HT-29 (cell line): ENCODE measurements at places on chromosomes 12 and 14. TPM values are rescaled to one million over a fixed set of nuclear protein-coding genes. Genes with fewer than 3 reads are reported as not detected.

GRCh38 chr12:39003541-39004155 lies 98.3 kb upstream of the CPNE8 start:
- DNase-seq: peak; percentile 4

DNA sequence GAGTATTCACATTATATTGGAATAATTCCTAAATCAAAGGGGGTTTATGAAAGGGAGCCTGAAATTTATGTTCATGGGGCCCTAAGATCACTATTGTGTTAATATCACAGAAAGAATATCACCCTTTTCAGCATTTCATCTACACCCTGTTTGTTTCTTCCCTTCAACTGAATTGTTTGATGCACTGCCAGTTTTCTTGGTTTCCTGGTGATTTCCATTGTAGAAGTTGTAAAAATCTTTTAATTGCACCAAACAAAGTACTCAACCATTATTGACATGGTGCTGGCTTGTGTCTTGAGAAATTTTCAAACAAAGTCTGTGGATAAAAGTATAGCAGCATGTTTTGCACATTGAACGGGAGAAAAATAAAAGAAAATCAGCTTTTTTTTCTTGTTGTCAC lies 154.8 kb upstream of the PRKD1 start:
- no peak for DNase-seq

GRCh38 chr12:57473886-57474285 lies 5.8 kb downstream of the ARHGAP9 start:
- no peak for DNase-seq

DNA sequence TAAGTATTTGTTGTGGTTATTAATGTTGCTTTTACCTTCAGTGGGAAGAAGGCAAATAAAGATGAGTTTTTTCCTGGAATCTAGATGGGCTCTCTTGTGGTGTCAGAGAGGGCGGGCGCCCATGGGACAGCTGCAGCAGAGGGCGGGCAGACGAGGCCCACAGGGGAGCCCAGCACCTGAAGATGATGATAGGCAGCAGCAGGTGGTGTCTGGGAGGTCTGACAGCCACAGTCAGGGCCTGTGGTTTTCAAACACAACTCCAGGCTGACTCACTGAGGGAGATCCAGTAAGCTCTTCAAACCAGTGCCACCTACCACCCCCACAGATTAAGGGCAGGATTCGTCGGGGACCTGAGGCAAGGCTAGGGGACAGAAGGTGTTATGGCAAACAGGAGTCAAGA lies 42.8 kb downstream of the NKX2-1 start:
- DNase-seq: no peak

Gene NRIP2
- not detected in 2 replicates for total RNA-seq

Gene SYNDIG1L
- total RNA-seq: not detected in 2 replicates

Gene ZNF891
- 0.50 and 0.61 TPM in 2 replicates for total RNA-seq

GRCh38 chr12:94265539-94265938 lies 117.2 kb downstream of the PLXNC1 start:
- DNase-seq: no peak

- DNase-seq: peak; percentile 33
Measured at GRCh38 chr14:104137297-104138097, 890 bp upstream of the KIF26A start.

DNA sequence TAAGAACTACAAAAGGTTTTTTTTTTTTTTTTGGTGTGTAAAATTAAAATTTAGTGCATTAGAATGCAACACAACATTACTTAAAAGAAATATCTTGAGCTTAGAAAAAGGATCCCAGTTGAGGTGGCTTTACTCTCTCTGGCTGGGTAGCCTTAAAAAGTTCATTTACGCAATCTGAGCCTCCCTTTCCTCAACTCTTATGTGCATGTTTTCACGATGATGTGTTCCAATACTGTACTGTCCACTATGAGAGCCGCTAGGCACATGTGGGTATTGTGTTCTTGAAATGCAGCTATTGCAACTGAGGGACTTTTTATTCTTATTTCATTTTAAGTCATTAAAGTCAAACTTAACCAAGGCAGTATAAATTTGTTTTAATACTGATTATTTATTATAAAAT lies 460.9 kb upstream of the SYT1 start:
- no peak for DNase-seq

Gene SERPINA5
- total RNA-seq: 4.9 and 7.9 TPM in 2 replicates

Gene HCAR2
- total RNA-seq: 0.56 and 1.1 TPM in 2 replicates

DNA sequence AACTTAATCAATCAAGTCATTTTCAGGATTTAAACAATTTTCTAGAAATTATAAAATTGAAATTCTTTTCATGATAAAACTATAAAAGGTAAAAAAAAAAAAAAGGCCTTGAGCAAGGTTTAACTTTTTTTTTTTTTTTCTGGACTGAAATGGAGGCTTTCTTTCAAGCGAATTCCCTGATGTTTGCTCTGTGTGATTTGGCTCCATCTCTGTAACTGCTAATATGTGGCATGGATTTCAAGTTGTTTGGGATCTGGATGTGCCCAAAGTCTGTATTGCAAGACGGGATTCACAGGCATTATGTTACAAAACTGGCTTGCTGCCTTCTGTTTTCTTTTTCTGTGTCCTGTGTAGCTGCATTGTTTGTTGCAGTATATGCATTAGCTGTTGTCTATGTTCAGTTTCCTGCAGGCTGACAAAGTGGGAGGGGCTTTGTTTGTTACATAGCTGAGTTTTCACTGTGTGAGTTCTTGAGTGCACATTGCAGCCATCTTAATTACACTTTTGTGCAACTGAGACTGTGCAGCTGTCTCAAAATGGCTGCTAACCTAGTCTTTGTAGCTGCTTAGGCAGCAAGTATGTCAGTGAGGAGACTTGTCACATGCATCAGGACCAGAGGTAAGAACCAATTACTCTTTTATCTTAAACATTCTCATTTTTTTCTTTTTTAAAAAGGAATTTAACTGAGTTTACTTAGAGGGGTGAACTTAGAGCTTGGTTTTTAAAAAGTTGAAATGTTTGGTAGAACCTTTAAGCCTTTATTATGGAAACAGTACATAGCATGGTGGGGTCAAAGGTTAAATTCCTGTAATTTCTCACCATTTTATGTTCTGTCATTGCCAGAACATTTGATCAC lies 19.5 kb downstream of the ATF7IP start:
- peak; percentile 74 for DNase-seq

GRCh38 chr12:23763724-23764123 lies 185.7 kb downstream of the SOX5 start:
- DNase-seq: no peak

DNA sequence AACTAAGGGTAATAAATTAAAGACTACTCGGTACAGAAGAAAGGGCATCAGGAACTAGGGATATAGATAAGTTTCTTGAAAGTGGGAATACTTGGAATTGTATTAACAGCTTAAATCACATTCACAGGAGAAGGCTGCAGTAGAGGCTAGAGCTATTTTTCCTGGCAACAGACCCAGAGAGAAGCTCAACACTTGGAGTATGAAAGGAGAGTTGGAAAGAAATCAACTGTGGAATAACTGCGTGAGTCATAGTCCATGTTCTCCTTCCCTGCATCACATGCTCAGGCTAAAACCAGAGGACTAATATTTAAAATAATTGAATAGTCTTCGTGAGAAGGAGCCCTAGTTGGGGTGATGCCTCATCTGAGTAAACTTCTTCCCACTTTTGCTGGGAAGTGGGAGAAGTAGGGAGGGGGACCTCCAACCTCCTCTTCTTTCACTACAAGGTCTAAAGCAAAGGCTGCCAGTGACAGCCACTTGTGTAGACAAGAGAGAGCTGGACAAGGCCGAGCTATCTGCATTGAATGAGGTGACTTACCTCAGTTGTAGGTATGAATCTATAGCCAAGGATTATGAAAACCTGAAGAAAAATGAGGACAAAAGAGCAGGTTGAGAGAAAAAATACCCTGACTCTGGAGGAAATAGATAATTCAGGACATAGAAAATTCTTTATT lies 32.7 kb downstream of the DYRK2 start:
- no peak for DNase-seq

Gene KRT6C
- not detected in 2 replicates for total RNA-seq

Gene CLMN
- 4.4 and 5.3 TPM in 2 replicates for total RNA-seq

Gene LTB4R
- total RNA-seq: 9.8 and 10.6 TPM in 2 replicates

Gene RNU6-8
- not detected in 2 replicates for total RNA-seq

Gene DIO3
- 0.03 and 0.60 TPM in 2 replicates for total RNA-seq

DNA sequence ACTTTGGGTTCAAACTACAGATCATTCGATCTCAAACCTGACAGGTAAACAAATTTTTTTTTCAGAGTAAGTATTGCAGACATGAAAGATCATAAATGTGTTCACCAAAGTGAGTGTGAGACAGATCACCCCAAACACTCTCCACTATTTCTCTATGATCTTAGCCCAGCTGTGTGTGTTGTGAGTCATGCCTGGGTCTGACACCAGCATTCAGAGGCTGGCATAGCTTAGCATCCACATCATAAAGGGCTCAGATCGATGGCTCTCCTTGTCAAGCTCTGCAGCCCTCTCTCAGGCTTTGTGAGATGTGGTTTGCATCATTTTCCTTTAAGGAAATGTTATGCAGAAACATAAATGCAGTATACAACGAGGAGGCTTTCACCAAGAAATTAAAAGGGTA lies 164.9 kb downstream of the ETV6 start:
- DNase-seq: peak; percentile 56

DNA sequence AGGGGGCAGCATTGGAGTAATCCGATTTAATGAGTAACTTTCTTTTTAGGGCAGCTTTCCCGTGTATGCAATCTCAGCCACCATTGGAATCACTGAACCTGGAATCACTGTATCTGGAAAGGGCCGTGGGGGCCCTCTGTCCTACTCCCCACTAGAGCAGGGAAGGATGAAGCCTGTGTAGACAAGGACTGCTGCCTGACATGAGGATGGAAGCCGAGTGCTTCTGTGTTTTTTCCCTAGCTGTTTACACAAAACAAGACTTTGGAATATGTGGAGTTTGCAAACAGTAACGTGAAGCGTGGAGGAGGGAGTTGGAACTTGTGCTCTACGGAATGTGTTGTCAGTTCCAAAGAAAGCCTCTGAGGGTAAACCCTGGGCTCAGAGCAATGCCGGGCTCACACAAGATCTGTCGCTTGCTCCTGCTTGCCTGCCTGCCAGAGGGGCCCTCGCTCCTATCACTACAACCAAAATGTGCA lies 32.4 kb upstream of the HDAC7 start:
- DNase-seq: no peak

- DNase-seq: no peak
Measured at GRCh38 chr12:128402486-128403243, 135.7 kb downstream of the TMEM132C start.

DNA sequence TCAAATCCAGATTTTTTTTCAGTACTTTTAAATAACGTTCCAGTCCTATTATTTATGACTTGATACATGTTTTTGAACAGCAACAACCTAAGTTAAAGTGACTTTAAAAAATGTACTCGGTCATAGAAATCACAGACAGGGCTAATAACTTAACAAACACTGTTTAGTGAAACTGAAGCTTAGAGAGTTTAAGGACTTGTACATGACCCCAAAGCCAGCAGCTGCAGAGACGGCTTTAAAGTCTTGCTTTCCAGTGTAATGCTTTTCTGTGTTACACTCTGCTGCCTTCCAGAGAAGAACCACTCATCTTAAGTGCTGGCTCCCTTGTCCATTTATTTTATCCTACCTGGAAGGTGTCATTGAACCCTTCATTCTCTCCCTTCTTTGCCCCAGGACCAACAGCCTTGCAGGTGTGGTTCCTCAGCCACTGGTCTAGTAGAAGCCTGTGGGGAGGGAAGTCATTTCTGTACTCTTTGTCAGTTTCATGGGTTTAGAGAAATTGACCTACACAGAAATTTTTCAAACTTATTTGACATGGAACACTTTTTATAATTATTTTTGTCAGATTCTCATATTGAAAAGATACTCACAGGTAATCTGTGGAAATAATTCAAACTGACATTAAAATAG lies 60.9 kb downstream of the NAV3 start:
- no peak for DNase-seq

GRCh38 chr14:38855513-38855912 lies 247.5 kb downstream of the SEC23A start:
- no peak for DNase-seq

Gene NGB
- not detected in 2 replicates for total RNA-seq

- no peak for DNase-seq
Measured at GRCh38 chr14:30373526-30373925, 185.4 kb upstream of the G2E3 start.

DNA sequence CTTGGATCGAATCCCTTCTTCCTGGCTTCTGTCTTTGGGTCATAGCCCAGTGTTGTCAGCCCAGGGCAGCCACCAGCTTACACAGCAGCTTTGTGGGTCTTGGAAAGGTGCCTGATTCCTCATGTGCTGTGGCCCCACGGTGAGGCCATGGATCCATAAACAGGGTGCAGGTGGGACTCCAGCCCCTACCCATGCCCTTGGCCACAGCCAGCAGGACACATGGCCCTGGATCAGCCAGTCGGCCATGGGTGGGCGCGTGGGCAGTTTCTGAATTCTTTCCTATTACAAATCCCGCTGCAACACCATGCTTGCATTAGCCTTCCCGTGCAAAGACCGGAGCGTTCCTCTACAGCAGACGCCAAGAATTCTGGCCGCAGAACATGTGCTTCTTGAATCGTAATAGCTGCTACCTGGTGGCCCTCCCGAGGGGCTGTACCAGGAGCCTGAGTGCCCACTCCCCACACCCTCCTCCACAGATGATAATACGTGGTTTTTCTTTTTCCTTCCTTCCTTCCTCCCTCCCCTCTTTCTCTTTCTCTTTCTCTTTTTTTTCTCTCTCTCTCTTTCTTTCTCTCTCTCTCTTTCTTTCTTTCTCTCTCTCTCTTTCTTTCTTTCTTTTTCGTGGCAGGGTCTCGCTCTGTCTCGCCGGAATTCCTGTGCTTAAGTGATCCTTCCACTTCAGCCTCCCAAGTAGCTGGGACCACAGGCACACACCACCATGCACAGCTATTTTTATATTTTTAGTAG lies 2.9 kb upstream of the MMP17 start:
- DNase-seq: no peak

- DNase-seq: no peak
Measured at GRCh38 chr12:39672976-39673375, 53.4 kb upstream of the ABCD2 start.

GRCh38 chr14:83638748-83639504 lies 1891.0 kb upstream of the FLRT2 start:
- no peak for DNase-seq

DNA sequence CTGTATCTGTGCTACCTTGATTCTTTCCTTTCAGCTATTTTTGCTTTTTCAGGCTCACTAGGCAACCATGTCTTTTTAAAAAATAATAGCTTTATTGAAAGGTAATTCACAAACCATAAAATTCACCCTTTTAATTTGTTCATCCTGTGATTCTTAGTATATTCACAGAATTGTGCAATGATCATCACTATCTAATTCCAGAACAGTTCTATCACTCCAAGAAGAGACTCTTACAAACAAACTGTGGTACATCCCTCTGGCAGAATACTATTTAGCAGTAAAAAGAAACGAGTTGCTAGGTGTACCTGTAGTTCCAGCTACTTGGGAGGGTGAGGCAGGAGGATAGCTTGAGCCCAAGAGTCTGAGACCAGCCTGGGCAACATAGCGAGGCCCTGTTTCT lies 14.8 kb downstream of the CREBL2 start:
- no peak for DNase-seq

GRCh38 chr14:35576260-35576659 lies 42.3 kb downstream of the INSM2 start:
- DNase-seq: no peak

- DNase-seq: no peak
Measured at GRCh38 chr12:90229407-90230170, 521.0 kb upstream of the ATP2B1 start.
